ENCODE measurements at places on chromosomes 12 and 14.

DNA sequence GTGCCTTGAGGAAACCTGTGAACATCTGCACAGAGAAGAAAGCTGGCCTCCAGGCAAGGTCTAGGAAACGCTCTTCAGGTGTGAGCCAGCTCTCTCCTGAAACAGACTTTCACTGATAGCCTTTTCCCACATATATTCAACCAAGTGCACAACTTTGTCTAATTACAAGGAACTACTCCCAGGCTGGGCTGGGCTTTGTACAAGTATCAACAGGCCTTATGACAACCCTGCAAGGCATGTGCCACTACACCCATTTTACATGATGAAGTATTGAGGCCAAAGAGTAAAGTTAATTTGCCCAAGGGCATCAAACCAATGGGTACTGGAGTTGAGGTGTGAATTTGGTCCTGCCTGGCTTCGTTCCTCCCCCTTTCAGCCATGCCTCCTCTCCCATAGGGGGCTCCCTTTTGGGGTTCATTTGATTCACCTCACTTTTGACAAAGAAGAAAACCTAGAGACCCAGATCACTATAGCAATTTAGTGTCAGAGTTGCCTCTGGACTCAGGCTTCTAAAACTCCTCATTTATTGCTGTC lies 2.1 kb downstream of the CSRP2 start:
- no peak for DNase-seq

GRCh38 chr14:90488256-90488655 lies 91.4 kb downstream of the CALM1 start:
- no peak for DNase-seq

DNA sequence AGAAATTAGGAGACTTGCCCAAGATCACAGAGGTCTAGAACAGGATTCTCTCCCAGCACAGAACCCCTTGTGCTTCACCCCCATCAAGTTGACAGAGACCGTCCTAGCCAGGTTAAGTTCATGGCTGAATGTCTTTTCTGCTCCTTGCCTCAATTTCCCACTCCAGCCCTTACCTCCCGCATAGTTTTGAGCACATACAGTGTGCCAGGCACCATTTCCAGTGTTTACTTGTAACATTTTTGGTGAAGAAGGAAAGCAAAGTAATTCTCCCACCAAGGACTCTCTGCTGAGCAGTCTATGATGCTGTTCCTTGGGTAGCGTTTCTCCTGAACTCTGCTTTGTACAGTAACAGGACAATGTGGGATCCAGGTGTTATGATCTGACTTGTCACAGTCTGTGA lies 1.2 kb downstream of the ABHD4 start:
- DNase-seq, result no peak

DNA sequence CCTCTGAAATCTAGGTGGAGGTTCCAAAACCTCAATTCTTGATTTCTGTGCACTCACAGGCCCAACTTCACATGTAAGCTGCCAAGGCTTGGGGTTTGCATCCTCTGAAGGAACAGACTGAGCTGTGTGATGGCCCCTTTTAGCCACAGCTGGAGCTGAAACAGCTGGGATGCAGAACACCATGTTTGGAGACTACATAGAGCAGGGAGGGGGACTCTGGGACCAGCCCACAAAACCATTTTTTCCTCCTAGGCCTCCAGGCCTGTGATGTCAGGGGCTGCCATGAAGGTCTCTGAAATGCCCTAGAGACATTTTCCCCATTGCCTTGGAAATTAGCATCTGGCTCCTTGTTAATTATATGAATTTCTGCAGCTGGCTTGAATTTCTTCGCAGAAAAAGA lies 1025.9 kb upstream of the NOVA1 start:
- no peak for DNase-seq

- no peak for DNase-seq
Observed at GRCh38 chr12:102371165-102371564, 109.2 kb downstream of the IGF1 start.

- no peak for DNase-seq
Observed at GRCh38 chr12:119444462-119445044, 110.0 kb downstream of the CCDC60 start.

- no peak for DNase-seq
Observed at GRCh38 chr12:111359231-111359913, 9.5 kb downstream of the PHETA1 start.

GRCh38 chr12:113835433-113835832 lies 130.7 kb downstream of the RBM19 start:
- no peak for DNase-seq

DNA sequence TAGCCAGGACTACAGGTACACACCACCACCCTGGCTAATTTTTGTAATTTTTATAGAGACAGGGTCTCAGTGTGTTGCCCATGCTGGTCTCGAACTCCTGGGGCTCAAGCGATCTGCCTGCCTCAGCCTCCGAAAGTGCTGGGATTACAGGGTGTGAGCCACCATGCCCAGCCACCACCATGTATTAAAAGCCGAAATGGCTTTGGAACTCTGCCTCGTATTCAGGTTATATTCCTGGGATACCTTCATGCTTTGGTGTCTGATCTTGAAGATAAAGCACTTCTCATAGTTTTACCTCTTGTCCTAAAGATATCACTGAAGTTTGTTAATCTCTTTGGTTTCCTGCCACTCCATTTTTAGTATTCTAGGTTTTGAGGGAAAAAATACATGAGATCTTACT lies 47.2 kb downstream of the MYO1H start:
- DNase-seq, result no peak

- no peak for DNase-seq
Observed at GRCh38 chr14:71208702-71209357, 301.6 kb downstream of the PCNX1 start.

DNA sequence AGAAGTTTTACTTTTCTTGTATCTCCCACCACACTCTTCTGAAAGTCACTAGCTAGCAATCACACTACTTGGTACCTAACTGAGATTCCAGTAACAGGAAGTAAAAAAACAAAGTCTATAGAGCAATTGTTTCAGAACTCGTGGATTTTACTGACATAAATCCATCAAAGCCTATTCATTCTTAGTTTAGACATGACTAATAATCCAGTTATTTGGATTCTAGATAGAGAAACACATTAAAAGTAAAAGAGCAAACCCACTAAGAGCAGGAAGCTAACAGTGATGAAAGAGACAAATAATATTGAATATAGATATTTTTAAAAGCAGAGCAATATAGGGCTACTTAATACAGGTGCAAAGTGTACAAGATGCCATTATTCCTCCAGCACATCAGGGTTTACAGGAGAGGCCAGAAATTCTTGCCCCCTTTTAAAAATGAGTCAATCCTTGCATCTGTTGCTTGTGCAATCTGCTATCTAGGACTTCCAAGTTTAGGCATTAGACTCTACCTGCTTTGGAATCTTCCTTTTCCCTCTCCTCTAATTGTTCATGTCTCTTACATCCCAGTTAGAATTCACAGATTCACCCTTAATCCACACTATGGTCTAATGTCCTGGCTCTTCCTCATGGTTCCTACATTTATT lies 6.0 kb downstream of the HEATR5A start:
- no peak for DNase-seq

DNA sequence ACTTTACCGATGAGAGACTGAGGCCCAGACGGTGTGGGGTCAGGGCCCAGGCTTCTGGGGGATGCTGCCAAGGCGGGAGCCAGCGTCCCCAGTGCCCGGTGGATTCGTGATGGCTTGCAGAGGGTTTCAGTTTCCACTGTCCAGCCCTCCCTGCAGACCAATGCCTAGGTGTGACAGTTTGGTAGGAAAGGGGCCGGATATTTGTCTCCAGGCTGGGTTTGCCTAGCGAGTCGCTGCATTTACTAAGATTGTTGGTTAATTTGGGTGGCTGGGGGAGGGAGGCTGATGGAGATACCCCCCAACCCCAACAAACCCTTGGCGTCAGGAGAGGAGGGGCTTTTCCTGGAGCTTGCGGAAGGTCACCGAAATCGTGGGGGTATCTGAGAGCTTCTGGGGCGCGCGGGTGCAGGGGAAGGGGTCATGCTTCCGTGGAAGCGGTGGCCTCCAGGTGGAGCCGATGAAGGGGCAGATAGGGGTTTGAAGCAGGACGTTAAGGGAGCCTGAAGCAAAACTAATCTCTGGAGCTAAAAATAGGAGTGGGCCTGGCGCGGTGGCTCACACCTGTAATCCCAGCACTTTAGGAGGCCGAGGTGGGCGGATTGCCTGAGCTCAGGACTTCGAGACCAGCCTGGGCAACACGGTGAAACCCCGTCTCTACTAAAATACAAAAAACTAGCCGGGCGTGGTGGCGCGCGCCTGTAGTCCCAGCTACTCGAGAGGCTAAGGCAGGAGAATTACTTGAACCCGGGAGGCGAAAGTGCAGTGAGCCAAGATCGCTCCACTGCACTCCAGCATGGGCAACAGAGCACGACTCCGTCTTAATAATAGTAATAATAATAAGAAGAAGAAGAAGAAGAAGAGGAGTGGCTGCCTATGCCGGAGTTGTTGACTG lies 1.1 kb upstream of the CDC42BPB start:
- DNase-seq, result no peak

DNA sequence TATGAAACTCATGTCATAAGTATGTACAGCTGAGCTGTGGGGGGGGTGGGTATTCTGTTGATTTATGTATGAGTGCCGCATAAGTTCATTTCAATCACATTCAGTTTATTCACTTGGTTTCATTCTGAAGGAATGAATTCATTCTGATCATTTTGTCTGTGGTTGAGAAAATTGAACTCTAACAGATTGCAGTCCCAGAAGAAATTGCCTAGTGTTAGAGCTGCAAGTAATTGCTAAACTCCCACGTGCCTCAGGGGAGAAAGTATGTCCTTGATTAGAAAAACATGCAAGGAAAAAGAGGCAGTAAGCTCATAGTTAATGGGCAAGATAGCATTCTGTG lies 442.4 kb upstream of the MGAT4C start:
- DNase-seq, result no peak

DNA sequence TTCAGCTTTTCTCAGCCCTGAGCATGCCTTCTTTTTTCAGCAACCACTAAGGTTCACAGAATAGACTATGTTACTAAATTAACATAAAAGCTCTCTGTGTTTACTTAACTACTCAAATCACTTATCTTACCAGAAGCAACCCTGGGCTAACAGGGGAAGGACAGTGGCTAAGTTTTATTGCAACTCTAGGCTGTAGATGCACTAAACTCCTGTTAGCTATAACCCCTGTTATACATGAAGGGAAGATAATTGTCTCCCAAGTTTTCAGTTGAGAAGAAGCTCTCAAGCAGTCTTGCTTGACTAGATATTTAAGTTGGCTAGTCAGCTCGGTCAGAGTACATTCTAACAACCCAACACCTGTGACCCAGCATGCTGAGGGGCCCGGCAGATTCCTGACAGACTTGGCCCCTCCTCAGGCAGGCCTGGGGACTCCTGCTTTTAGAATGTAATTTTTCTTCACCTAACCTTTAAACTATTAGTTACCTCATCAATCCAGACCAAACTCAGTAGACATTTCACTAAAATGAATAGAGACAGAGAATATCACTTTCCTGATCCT lies 464.5 kb downstream of the EGLN3 start:
- no peak for DNase-seq

DNA sequence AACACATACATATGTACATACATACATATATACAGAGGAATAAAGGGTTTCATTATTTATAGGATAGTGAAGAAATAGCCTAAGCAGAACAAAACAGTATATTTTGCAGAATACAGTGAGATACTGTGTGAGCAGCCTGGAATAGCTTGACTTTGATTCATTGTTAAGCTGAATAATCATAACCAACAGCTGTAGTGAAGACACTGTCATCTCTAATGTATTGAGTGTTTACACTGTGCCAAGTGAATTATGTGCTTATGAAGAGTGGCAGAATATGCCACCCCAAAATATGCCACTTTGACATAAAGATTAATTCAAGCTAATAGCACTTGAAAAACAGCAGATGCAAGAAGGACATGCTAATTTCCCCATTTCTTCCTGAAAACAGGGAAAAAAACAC lies 48.2 kb upstream of the LRFN5 start:
- no peak for DNase-seq

DNA sequence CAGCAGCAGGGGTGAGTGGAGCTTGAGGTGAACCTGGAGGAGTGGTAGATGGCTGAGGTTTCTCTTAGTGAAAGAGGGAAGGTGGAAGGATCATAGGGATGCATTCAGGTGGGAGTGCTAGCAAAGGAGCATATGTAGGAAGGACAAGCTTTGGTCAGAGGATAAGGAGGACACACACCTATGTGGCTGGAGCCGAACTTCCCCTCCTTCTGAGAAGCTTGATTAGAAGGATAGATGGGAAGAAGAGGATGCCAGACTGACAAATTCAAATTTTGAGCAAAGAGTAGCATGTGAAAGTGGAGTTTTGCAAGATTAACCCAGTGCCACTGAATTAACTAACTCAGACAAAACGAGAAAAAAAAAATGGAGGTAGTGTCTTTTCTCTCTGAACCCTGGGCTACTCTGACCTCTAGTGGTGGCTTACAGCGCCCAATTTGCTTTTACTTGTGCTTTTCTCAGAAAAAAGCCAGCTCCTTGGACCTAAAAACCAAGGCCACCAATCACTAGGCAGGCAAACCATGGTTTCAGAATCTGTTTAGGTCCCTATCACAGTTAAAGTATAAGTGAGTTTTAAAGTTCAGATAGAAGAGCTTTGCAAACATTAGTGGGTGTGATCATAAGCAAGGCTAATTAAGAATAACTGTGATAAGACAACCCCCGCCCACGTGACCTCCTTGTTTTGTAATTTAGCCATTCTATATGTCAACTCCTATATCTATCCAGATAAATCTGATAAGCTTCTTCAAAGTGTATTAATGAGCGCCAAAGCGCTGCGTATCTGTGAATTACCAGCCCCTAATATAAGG lies 15.5 kb downstream of the EMP1 start:
- DNase-seq, result peak; percentile 77

DNA sequence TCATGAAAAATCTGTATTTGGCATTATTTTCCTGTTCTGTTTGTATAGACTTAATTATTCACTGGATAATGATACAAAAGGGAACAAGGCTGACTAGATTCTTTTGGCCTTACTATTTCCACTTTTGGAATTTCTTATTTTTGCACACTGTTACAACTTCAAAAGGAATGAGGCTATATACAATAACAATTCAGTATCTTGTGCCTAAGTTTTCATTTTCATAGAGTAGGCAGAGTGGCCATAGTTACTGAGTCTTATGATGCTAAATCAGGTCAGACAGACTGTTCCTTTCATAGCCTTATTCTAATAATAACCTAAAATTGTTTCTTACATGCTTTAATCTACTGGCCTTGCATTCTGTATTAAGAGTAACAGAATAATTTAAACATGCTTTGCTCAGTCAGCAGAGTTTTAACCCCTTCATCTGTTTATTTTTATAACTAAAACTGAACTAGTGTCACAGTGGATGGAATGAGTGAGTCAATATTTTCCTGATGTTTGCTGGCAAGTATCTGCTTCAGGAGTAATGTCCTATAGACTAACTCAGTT lies 10.5 kb downstream of the TTC8 start:
- no peak for DNase-seq

GRCh38 chr14:24051789-24052655 lies at the start of gene CARMIL3:
Gene CARMIL3 (plus strand): TSS chr14:24052009. CDS start chr14:24052154, 145 bp downstream.
- DNase-seq, result peak; percentile 74

Measured in CD4-positive, alpha-beta T cell treated with Interleukin-6 for 4 hours (primary cell).